ENCODE measurements at places on chromosomes 6 and 20.
A peak's percentile ranks its signal among the peaks of the same experiment; 100 is the strongest.

DNA sequence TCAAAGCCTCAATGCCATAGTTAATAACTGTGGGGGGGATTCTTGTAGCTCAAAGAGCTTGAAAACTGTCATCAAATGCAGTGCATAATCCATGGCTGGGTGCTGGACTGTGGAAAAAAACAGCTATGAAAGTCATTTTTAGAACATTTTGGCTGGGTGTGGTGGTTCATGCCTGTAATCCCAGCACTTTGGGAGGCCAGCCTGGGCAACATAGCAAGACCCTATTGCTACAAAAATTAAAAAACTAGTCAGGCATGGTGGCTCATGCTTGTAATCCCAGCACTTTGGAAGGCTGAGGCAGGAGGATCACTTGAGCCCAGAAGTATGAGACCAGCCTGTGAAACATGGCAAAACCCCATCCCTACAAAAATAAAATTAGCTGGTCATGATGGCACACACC, 12.2 kb downstream of the TCFL5 start:
- no peak for DNase-seq

DNA sequence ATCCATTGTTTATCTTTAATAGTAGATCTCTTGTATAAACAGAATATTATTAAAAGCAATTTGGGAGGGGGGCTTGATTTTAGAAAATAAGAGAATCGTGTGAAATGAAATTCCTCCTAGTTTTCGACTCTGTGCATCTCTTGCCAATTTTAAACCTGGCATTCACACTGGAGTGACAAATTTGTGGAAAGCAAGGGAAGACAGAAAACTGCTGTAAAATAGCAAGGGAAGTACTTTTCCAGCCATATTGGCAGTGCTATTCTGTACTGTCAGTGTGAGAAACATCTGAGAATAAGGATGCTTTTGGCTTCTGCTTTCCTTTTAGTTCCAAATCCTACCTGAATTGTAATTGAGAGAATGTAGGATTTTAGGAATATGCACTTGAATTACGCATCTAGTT, 40.2 kb downstream of the TOP1 start:
- DNase-seq = no peak

GRCh38 chr6:27267857-27268434, 20.4 kb downstream of the PRSS16 start:
- no peak for DNase-seq

GRCh38 chr6:34172961-34173775, 27.3 kb upstream of the GRM4 start:
- DNase-seq = no peak

GRCh38 chr6:137277971-137278637, 58.9 kb upstream of the IFNGR1 start:
- peak; percentile 94 for DNase-seq

- DNase-seq = no peak
These were observed 634 bp downstream of the AHI1 start for GRCh38 chr6:135496800-135497411.

DNA sequence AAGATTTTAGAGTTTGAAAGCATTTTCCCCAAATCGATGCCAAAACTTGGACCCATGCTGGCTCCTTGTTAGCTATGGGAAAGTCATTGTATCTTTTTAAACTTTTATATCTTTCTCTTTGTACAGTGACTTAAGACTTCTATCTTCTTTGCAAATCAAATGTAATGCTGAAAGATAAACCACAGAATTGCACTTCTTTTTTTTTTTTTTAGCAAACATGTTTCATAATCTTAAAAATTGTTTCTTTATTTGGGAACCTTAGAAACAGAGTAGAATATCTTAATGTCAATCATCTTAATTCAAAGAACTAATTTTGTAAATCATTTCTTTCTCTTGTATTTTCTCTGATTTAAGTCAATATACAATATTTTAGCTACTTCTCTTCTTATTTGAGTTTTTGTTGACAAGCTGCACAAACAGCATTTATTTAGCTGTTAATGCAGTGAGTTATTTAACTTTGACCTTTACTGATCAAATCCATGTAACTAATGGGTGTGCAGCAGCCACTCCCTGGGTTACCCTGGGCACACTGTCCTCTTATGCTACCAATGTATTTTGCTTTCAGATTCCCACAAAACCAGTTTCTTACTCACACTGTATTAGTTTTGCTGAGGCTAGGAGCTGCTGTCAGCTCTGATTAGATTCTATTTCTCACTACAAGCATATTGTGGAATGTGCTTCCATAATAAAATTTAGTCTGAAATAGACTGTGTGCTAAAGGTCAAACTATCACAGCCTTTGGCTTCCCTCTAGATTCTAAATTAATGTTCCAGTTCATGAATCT, 279.6 kb downstream of the ADGB start:
- peak; percentile 71 for DNase-seq

DNA sequence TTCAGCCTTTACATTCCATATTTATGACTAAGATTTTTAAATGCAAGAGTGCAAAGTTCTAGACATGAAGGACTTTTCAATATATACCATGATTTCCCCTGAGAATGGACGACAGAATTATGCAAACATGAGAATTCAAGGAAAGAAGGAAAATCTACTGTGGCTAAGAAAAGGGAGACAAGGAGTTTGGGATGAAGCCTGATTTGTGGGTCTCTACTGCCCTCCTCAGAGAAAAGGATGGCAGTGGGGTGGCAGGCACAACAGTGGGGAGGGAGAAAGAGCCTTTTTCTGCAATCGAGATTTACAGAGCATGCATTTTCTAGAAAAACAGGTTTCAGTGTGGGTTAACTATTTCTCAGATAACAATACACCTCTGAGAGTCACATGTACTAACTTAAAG, 466.9 kb upstream of the NRSN1 start:
- DNase-seq = no peak

DNA sequence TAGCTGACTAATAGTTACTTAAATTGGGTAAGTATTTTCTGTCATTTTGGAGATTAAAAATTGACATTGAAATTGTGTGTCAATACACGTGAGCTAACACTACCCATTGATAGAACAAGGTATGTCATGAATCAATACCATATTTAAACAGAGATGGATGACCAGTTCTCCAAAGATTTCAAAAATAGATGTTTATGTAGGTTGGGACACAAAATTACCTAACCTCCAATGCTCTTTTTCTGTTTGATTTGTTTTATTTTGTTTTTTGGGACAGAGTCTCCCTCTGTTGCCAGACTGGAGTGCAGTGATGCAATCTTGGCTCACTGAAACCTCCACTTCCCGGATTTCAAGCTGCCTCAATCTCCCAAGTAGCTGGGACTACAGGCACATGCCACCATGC, 1491.7 kb downstream of the GRIK2 start:
- DNase-seq = no peak

DNA sequence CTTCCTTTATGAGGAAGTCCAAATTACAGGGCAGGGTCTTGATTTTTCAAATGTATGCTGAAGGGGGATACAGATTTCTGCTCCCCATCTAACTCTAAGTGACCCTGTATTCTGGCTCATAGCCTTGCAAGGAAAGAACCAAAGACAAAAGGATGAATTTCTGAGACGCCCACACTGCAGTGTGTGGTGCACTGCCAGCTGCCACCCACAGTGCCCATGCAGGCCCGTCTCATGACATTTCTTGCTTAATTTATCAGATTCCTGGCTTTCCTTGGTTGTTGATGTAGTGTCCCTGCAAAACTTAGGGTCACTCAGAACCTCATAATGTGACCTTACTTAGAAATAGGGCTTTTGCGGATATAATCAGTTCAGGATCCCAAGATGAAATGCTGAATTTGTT, 68.0 kb downstream of the CBLN4 start:
- DNase-seq = no peak
